Mammary epithelial cell (primary cell): ENCODE measurements at places on chromosomes 12 and 14.

- DNase-seq = peak; percentile 19
These were observed 2.1 kb upstream of the GPD1 start for GRCh38 chr12:50101663-50102062.

- DNase-seq = peak; percentile 34
These were observed 17.7 kb upstream of the POP5 start for GRCh38 chr12:120598674-120599463.

DNA sequence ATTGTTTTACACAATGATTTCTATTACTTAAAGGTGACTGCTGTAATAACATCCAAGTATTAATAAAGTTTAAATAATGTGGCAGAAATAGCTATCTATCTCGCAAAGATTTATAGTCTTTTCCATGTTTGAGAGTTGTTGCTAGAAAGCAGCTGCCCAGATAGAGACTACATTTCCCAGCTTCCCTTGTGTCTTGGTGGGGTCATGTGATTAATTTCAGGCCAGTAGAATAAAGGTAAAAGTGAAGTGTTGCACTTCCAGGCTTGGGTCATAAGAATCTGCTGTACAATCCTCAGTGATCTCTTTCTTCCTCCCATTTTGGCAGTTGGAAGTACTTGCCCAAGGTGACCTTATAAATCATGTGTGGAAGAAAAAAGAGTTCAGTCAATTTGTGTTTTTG is 449.7 kb upstream of the USP15 start:
- no peak for DNase-seq

DNA sequence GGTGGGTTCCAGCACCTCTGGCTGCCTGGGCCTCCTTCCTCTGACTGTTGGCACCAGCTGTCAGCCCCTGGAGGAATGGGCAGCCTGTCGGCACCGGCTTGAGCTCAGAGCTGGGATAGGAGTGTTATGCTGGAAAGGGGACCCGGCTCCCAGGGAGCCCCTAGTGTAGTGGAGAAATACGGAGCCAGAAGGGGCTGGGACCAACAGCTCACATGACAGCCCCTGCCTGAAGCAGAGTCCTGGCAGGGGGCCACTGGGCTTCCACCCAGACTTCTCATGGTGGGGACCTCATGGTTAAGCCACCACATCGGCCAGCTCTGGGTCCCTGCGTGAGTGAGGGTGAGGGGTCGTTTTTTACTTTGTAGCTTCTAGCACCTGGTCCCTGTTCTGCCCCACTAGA is 174.5 kb downstream of the TSPAN9 start:
- DNase-seq = no peak

- no peak for DNase-seq
These were observed 20.5 kb downstream of the KERA start for GRCh38 chr12:91037276-91037675.

- no peak for DNase-seq
These were observed 69.0 kb downstream of the DIO3 start for GRCh38 chr14:101630056-101630965.

DNA sequence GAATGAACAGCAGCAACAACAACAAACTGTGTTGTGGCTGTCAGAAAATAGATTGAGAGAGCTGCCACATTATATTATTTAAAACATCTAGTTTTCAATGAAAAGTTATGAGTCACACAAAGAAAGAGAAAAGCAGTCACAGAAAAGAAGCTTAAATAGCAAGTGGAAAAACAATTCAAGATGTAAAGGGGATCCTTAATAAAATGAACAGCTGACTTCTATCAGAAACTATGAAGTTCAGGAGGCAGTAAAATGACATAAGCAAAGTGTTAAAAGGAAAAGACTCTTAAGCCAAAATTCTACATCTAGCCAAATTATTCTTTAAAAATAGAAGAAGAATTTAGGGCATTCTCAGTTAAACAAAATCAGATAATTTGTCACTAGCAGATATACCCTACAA is 5.6 kb downstream of the CLEC14A start:
- no peak for DNase-seq

- DNase-seq = peak; percentile 27
These were observed 23.5 kb upstream of the GPRC5D start for GRCh38 chr12:12975322-12976077.

- no peak for DNase-seq
These were observed 30.3 kb upstream of the SMOC1 start for GRCh38 chr14:69848903-69849391.

DNA sequence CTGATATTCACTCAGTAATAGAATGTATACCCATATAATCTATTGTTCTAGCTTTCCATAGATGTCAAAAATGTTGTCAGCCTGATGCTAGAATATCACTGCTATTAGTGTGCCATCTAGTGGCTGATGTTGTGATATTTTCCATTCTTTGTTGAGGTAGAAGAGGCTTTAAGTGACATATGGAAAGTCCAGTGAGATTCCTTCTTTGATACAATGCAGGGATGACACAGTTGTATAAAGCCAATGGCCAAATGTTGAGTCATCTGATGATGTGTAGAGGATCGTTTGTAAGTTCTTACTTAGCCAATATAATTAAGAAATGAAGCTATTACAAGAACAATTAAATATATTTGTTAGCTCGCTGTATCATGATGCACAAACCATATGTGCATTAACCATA is 58.1 kb upstream of the PCED1B start:
- DNase-seq = peak; percentile 93

- no peak for DNase-seq
These were observed 1.4 kb downstream of the CALCOCO1 start for GRCh38 chr12:53725824-53726223.

DNA sequence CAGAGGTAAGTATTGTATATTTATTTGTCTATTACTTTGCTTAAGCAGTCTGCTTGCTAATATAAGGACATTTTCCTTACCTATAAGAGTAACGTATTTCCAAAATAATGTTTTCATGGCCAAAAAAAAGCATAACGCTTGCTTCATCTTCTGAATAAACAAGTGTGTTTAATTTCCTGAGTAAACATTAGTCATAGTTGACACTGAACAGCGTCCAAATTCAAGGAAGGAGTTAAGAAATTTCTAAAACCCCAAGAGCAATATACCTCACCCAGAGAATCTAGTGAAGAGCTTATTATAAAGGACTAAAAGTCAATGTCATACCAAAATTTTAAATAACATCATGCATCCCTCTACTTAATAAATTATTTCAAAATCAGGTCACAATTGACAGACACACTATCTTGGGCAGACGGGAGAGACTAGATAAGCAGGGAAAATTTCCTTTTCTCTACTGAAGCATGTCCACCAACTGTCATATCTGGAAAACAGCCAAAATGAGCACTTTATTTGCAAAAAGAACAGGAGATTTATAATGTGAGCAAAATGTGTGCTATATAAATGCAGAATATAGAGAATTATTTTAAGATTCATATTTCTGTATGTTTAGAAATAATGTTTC is 25.1 kb downstream of the ANKS1B start:
- DNase-seq = peak; percentile 10

DNA sequence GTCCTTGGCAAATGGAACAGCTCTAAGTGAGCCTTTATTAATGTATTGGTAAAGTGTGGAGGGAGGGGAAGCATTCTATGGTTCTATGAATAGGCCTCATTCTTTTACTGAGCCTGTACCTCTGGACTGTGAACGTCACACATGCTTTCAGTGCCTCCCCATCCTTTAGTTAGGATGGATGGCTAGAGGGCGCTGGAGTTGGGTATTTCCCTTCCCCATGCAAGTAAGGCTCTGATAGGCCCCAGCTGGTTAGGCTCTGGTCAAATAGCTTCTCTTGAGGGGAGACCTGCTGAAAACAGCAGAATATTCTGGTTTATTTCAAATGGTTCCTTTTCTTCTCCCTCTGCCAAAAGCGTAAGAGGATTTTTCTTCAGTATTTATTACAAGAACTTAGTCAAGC is 860.9 kb upstream of the MDGA2 start:
- DNase-seq = no peak

- no peak for DNase-seq
These were observed 395.3 kb downstream of the AEBP2 start for GRCh38 chr12:19834592-19834991.

DNA sequence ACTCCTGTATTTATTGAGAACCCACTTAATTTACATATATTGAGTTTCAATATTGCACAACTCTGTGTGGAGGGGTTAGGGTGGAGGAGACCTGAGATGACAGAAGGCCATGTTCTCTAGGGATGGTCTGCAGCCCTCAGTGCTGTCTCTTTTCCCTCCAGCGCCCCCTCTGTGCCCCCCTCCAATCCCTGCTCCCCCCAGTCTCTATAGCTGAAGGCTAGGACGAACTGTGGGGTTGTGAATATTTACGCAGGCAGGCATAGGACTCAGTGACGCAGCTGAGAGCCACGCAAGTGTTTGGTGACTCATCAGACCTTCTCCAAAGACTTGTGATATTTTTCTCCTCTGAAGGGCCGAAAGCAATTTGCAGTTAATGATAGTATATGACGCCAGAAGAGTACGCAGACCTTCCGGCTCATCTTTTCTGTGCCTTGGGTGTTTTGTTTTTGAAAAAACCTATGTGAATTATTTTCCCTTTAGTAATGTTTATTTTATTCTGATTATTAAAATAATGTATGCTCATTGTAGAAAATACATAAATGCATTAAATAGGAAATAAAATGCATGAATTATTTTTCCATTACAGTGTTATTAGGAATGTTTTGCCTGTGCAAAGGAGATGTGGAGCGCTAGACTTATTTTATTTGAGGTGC is 85.3 kb downstream of the SLC25A47 start:
- DNase-seq = no peak
